ENCODE measurements at places on chromosomes 5 and 9. TPM values are rescaled to one million over a fixed set of nuclear protein-coding genes. Genes with fewer than 3 reads are reported as not detected.

DNA sequence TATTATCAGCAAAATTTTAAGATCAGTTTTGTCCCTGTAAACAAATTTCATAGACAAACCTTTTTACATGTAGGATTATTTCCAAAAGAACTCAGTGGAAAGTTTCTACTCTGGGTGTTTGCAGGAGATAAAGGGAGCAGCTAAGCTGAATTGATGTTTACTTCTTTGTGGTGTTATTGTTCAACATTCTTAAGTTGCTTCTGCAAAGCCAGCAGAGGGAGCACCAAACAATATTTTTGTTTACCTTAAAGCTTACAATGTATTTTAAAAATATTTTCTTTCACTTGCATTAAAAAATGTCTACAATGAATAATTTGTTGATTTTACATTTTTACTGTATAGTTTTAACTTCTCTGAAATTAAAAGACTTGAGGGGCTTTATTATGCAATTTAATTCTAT lies 135.4 kb downstream of the ATG10 start:
- no peak for DNase-seq

GRCh38 chr5:150541895-150542294 lies 34.0 kb downstream of the NDST1 start:
- no peak for DNase-seq

KCNT1 gene
- polyA plus RNA-seq: 0.09 TPM

IGFBPL1 gene
- polyA plus RNA-seq: 1.4 TPM

DNA sequence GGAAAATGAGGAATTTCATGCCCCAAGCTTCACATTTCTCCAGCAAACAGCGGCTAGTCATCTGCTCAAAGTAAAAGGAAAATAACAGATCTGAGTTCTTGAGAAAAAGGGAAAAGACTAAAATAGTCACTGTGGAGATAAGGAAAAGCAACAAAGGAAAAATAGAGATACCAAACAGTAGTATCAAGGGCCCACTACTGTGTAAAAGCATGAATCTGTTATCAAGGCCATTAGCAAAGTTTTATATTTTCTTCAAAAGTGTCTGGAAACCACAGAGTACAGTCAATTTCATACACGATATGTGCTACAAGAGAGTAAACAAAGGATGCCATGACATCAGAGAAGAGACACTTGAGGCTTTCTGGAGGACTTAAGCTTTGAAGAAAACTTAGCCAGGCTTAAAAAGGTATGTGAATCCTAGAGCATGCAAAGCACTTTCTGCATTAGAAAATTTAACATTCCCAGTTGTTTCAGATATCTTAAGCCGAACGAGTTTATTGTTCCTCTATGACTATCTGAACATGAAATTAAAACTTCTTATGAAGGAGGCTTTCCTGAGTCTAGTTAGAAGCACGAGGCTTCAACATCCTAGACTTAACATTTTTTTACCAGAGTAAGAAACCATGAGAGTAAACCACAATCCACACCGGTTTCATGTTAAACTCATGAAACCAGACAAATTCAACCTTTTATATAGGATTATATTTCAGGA lies 1.2 kb downstream of the TTC33 start:
- DNase-seq: no peak

DNA sequence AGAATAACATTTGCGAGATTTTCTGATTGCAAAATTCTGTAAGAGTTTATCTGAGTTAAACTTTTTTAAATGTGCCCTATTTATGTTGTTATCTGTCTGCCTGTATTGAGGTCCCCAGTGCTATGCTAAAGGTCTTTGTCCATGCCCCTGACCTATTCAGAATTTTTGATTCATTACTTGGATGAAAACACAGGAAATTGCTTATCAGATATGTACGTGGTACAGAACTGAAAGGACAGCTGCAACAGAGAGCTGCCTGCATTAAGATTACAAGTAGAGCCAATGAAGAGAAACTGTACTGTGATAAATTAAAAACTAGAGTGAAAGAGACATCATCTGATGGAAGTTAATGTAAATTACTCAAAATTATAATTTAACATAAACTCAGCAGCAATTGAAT lies 408.8 kb downstream of the ADGRV1 start:
- no peak for DNase-seq

All from renal cortex interstitium (tissue), 15 donors.